ENCODE measurements at places on chromosomes 2 and 18. TPM values are rescaled to one million over a fixed set of nuclear protein-coding genes. Genes with fewer than 3 reads are reported as not detected.

The SPATA3 gene
- total RNA-seq = not detected

- no peak overlapping the region for H3K4me3 ChIP-seq
- DNase-seq = no peak
- no peaks in the 10 kb centered on the region for H3K36me3 ChIP-seq
- no peaks in the 10 kb centered on the region for H3K27me3 ChIP-seq
- H3K27ac ChIP-seq = no peak overlapping the region
These were observed 64.1 kb downstream of the ZCCHC2 start for GRCh38 chr18:62586781-62587487.

DNA sequence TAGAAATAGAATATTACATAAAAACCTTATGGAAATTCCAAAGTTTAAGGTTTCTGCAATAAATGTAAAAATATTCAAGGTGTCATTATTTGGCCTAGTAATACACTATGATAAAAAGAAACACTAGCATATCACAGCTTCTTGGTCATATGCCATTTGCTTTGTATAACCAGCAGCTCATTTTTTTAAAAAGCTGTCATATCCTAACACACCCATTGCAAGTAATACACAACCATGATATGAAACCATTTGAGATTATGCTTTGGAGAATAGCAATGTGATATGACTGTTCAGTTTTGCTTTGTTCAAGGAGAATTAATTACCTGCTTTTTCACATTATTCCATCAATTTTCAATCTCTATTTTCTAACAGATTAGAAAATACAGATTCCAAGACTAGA, 149.0 kb downstream of the IKZF2 start:
- no peak overlapping the region for H3K27ac ChIP-seq
- DNase-seq = no peak
- no peaks in the 10 kb centered on the region for H3K27me3 ChIP-seq
- H3K36me3 ChIP-seq = no peaks in the 10 kb centered on the region

DNA sequence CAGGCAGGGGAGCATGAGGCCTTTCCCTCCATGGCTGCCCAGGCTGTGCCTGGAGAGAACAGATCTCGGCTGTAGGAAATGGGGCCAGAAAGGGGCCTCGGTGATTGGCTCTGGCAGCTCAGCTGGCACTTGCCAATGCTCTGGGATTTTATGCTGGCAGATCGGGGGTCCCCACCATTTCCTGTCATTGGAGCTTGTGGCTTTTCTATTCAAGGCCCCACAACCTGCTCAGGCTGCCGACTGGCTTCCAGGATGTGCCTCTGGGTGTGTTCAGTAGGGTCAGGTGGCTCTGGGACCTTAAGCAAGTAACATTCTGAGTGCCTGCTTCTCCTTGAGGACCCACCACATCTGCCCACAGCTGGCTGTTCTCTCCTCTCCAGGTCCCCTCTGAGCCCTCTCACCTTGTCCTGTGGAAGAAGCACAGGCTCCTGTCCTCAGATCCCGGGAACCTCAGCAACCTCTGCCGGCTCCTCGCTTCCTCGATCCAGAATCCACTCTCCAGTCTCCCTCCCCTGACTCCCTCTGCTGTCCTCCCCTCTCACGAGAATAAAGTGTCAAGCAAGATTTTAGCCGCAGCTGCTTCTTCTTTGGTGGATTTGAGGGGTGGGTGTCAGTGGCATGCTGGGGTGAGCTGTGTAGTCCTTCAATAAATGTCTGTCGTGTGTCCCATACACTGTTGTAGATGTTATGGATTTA, 4.2 kb downstream of the GNLY start:
- no peaks in the 10 kb centered on the region for H3K27me3 ChIP-seq
- no peaks in the 10 kb centered on the region for H3K4me1 ChIP-seq
- no peak overlapping the region for H3K4me3 ChIP-seq
- no peak for DNase-seq
- no peaks in the 10 kb centered on the region for H3K36me3 ChIP-seq

- H3K27ac ChIP-seq = no peak overlapping the region
- DNase-seq = no peak
- H3K4me3 ChIP-seq = no peak overlapping the region
- no peaks in the 10 kb centered on the region for H3K27me3 ChIP-seq
- H3K4me1 ChIP-seq = no peaks in the 10 kb centered on the region
- no peaks in the 10 kb centered on the region for H3K36me3 ChIP-seq
These were observed 737.2 kb upstream of the RAB6C start for GRCh38 chr2:129242269-129242668.

DNA sequence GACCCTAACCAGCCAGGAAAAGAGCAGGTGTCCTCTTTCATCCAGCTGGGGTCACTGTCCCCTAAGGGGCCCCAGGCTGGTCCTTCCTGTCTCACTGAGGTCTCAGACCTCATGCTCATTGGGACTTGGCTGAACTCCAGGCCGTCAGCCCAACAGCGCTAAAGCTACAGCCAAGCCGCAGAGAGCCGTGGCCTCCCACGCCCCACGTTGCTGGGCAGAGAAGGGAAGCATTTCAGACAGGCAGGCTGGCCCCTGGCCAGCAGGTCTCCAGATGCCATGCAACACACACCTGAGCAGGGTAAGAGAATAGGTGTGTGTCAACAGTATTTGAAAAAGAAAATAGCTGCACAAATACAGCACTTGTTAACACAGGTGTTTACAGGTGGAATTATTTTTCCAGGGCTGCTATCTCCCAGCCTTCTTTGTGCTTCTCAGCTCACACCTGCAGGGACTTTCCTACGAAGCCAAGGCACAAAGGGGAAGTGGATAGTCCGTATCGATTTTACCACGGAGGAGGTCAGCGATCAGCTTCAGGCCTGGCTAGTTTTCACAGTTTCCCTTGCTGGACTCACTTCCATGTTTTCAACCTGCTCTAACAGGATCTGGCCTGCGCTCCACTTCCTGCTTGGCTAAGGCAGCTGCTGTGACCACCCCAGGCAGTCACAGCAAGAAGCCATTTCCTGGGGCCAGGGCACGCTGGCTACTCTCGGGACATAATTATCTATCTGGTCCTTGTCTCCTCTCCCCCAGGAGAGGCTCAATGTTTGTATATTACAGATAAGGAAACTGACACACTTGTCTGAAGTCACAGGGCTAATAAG, 156.1 kb upstream of the ID2 start:
- peak; percentile 58 for DNase-seq
- no peaks in the 10 kb centered on the region for H3K27me3 ChIP-seq
- no peak overlapping the region for H3K27ac ChIP-seq
- H3K4me1 ChIP-seq = peaks cover 22% of the 10 kb centered on the region
- H3K4me3 ChIP-seq = no peak overlapping the region
- no peaks in the 10 kb centered on the region for H3K36me3 ChIP-seq

DNA sequence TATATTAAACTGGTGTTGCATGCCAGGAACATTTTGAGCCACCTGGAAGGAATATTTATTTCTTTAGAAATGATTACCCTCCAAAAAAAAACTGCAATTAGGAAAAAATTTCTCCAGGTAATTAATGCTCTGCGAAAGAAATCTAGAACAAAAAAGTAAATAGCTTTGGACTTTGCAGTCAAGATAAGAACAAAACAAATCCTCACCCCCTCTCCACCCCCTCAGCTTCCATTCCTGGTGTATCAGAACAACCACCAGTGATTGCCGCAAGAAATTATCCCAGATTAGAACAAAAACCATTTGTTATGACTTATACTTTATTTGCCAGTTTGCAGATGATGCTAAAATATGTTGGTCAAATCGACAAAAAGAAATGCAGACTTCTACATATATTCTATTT, 17.0 kb upstream of the TCF7L1 start:
- DNase-seq = no peak
- H3K4me3 ChIP-seq = no peak overlapping the region
- H3K4me1 ChIP-seq = no peaks in the 10 kb centered on the region
- H3K27me3 ChIP-seq = no peaks in the 10 kb centered on the region
- H3K27ac ChIP-seq = no peak overlapping the region

DNA sequence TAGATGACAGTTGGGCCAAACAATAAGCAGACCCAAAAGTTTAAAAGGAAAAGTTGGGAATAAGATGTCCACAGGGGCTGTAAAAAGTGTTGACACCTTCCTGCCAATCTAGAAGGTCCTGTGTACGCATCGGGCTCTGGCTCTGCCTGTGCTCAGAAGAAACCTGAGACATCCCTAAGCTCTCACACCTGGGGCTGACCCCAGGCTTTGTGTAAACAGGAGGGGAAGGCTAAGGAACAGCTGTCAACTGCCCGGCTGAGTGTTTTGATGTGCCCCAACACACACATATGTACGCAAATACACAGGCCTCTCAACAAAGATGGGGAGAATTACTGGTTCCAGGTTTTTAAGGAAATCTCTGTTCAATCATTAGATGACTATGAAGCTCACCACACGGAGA, 59.5 kb downstream of the TMEM131 start:
- H3K27ac ChIP-seq = peak overlapping the region; percentile 70
- peaks cover 61% of the 10 kb centered on the region for H3K4me1 ChIP-seq
- no peak overlapping the region for H3K4me3 ChIP-seq
- DNase-seq = peak; percentile 44
- no peaks in the 10 kb centered on the region for H3K36me3 ChIP-seq
- H3K27me3 ChIP-seq = no peaks in the 10 kb centered on the region

DNA sequence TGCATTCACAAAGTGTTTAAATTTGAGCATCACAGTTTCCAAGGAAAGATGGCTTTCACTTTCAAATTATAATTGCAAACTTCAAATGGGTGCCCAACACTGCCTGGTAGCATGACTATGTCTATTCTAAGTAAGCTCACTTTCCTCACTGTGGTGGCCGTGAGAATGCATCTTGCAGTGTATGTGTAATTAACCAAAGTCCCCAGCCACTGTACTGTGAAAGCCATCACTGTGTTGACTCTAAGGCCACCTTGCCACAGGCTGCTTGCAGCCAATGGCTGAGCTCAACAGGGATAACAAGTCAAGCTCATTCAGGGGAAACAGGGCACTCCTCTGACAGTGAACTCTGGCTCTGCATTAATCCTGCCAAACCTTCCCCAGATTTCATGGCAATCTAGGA, 43.3 kb upstream of the LGALSL start:
- no peak overlapping the region for H3K27ac ChIP-seq
- no peaks in the 10 kb centered on the region for H3K4me1 ChIP-seq

DNA sequence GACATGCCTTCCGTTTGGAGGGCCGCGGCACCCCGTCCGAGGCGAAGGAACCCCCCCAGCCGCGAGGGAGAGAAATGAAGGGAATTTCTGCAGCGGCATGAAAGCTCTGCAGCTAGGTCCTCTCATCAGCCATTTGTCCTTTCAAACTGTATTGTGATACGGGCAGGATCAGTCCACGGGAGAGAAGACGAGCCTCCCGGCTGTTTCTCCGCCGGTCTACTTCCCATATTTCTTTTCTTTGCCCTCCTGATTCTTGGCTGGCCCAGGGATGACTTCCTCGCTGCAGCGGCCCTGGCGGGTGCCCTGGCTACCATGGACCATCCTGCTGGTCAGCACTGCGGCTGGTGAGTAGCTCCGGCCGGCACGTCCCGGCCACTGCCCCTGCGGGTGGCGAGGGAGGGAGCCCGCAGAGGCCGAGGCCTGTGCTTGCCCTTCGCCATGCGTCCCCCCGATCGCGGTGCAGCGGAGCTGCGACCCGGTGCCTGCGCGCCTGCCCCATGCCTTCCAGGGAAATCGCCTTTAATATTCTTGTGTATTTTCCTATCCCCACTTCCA, 1.2 kb downstream of the BMPR2 start:
- peak overlapping the region; percentile 0 for H3K27ac ChIP-seq
- H3K27me3 ChIP-seq = no peaks in the 10 kb centered on the region
- H3K4me1 ChIP-seq = peaks cover 13% of the 10 kb centered on the region
- H3K4me3 ChIP-seq = peak overlapping the region; percentile 96

The SERPINB13 gene
- total RNA-seq = not detected

Measured in B cell (primary cell).